ENCODE measurements at places on chromosomes 6 and 20. TPM values are rescaled to one million over a fixed set of nuclear protein-coding genes. Genes with fewer than 3 reads are reported as not detected.

LY6G6F gene
- 2.2 TPM for polyA plus RNA-seq

SLC17A1 gene
- polyA plus RNA-seq, result not detected

- DNase-seq, result no peak
Observed at GRCh38 chr6:75285283-75285639, 669 bp upstream of the TMEM30A start.

GRCh38 chr6:2436410-2437154, 191.2 kb upstream of the GMDS start:
- DNase-seq, result no peak

NKAPL gene
- 0.81 TPM for polyA plus RNA-seq

GRCh38 chr6:163531122-163531521, 116.6 kb downstream of the QKI start:
- DNase-seq, result no peak

All from lung (tissue), 17 donors.